ENCODE measurements at places on chromosomes 11 and 22. TPM values are rescaled to one million over a fixed set of nuclear protein-coding genes. Genes with fewer than 3 reads are reported as not detected.
A peak's percentile ranks its signal among the peaks of the same experiment; 100 is the strongest.

The OR5W2 gene
- total RNA-seq: not detected

The GSTT2B gene
- total RNA-seq: 7.7 TPM

The CEND1 gene
- not detected for total RNA-seq

The NTM gene
- total RNA-seq: 5.3 TPM

The CDCA5 gene
- 0.81 TPM for total RNA-seq

The YAP1 gene
- 393 TPM for total RNA-seq

The ISX gene
- not detected for total RNA-seq

The MIAT gene
- 1.6 TPM for total RNA-seq

The MS4A3 gene
- total RNA-seq: not detected

The DLG2 gene
- total RNA-seq: 19.4 TPM

The NRGN gene
- total RNA-seq: 41.1 TPM

The OLFML1 gene
- total RNA-seq: 13.2 TPM

The FOXR1 gene
- not detected for total RNA-seq

GRCh38 chr11:79090191-79090705 lies 350.6 kb downstream of the TENM4 start:
- DNase-seq: no peak

DNA sequence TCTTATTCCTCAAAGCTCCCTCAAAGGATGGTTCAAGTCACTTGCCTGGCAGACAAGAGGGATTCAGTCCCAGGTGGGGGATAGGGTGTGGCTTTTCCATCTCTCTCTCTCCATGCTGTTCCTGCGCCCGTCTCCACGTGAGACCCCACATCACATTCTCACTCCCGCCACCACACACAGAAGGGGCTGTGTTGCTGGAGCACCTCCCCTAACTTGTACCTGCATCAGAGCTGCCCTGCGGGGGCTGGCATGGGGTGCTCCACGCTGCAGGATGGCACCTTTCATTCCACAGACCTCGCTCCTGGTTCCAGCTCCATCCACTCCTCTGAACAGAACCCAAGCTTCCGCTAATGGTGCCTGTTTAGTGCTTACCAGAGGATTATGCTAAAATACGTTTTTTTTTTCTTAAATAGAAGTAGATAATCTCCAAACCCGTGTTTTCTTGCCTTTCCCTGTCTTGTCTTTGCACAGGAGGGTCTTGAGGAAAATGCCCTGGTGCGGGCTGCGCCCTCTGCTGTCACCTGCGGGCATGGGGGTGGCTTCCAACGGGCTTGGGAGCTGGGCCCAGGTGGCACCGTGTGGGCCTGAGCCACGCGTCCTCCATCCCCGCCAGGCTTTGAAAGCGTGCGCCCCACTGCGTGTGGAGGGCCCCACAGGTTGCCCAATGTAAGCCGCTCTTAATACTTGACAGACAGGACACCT lies 985.6 kb downstream of the BRD1 start:
- no peak for DNase-seq

DNA sequence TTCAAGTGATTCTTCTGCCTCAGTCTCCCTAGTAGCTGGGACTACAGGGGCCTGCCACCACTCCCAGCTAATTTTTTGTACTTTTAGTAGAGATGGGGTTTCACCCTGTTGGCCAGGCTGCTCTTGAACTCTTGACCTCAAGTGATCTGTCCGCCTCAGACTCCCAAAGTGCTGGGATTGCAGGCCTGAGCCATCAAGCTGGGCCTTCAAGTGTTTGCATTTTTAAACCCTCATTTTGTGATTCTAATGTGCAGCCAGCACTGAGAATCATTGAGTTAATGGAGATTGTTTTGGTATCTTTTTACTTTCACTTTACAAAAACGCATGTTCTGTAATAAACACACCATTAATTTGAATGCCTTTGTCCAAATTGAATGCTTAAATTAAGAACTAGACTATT lies 3.4 kb downstream of the TYR start:
- no peak for DNase-seq

GRCh38 chr11:9158898-9159391 lies 67.5 kb upstream of the SCUBE2 start:
- no peak for DNase-seq

DNA sequence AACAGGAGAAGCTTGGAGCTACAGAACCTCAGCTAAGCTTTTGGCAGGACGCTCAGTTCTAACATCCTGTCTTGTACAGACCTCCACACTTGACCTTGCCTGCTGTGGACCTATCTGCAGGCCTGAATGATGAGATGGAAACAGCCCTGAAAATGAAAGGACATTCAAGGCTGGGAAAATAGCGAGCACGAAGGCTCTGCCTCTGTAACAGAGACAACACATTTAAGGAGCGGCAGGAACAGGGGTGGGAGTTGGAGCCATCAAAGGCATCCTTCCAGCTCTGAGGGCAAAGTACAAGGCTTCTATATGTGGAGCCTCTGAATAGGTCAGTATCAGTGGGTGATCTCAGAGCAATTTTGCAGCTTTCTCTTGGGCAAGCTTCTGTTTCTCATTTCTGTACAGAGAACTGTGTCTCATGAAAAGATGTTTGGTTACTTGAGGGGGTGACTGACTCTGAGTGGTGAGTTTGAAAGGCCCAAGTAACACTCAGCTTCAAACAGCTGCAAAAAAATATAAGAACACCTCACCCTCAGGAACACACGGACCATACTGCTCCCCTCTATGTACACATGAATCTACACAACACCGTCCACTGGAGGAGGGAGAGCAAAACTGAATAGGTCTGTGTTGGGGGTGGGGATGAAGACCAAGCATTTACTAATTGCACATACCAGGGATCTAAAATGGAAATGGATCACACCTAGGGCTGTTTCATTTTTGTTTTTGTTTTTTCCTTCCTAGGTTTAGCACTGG lies 101.6 kb downstream of the CCDC81 start:
- no peak for DNase-seq

GRCh38 chr11:45906096-45906682 lies 882 bp downstream of the FREY1 start:
- DNase-seq: no peak

- DNase-seq: no peak
Observed at GRCh38 chr11:106785913-106786650, 232.2 kb downstream of the GUCY1A2 start.

- no peak for DNase-seq
Observed at GRCh38 chr11:48104568-48104924, 112.1 kb upstream of the OR4B1 start.

- peak; percentile 75 for DNase-seq
Observed at GRCh38 chr22:36384766-36385481, 2.8 kb downstream of the MYH9 start.

DNA sequence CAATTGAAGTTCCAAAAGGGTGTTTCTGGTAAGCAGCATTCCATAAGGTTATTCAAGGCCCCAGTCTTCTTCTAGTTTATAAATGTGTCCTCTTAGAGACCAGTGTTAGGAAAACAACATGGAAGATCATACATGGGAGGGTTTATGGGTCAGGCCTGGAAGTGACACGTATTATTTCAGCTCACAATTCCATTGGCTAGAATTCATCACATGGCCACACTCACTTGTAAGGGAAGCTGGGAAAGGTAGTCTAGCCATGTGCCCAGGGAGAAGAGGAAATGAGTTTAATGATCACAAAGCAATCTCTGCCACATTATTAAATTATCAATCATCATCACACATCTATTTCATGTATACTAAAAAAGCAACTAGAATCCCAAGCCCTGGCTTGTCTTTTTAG lies 181.7 kb upstream of the TBCEL start:
- DNase-seq: no peak

DNA sequence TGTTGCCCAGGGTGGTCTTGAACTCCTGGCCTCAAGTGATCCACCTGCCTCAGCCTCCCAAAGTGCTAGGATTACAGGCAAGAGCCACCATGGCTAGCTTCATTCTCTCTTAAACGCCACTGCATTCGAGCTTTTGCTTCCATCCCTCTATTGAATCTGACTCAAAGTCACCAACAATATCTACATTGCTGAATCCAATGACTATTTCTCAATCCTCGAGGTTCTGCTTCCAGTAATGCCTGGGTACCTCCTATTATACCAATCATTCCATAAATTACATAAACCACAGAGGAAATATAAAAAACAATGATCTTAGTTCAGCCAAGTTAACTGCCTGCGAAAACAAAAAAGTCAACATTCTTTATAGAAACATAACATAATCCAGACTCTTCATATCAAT lies 11.9 kb upstream of the NXF1 start:
- DNase-seq: no peak

DNA sequence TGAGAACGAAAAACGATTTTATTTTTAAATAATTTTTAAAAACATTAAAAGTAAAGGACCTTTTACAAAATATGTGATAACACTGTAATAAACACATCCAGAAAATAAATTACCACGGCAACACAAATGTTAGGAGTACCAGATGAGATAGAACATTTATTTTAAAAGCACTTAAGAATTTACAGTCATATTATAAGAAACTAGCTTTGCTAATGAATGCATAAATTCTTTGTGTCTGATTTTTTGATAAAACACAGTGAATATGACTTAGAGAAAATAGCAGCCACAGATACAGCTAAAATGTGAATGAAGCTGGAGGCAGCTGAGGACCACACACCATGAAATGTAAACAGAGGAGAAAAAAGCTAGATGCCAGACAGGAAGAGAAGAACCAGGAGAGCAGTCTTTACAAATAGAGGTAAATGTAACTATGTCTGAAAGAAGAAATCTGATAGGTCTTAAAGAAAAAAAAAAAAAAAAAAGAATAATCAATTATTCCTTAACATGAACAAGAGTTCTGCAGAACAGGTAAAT lies 14.6 kb downstream of the CCDC34 start:
- no peak for DNase-seq

- DNase-seq: peak; percentile 81
Observed at GRCh38 chr11:13216019-13216710, 61.4 kb upstream of the BMAL1 start.

GRCh38 chr11:116271479-116271878 lies 501.3 kb downstream of the BUD13 start:
- DNase-seq: no peak

DNA sequence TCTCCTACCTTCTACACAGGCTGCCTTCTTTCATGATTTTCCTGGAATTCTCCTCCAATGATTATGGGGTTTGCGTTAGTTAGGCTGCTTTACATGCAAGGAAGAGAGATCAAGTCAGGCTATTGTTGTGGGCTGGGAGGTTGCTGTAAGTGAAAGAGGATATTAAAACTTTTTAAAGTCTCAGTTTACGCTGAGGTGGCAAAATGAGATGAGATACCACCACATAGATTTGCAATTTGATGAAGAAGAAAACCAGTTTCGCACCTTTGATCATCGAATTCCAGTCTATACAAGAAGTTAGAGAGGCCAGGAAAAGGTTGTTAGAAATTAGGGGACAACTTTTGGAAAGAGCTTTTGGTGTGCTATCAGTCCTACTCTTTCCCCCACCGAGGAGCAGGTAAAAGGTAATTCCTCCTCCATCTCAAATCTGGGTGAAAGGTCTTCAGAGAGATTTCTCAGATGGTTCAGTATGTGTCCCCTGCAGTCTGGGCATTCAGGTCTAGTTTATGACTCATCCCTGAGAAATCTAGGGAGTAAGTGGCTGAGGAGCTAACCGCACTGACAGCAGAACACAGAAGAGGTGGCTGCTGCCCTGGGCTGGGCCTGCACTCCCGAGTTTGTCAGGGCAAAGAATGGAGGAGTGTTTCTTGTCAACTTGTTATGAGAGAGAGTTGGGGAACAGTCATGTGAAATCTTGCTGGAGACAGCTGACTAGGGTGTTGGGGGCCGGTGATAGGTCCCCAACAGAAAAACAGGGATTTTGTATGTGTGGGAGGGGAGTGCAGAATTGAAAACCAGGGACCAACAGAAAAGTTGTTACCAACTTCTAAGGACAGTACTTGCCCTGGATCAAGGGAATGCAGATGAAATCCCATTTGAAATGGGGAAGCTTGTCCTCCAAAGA lies 34.7 kb downstream of the CCDC83 start:
- DNase-seq: no peak

GRCh38 chr11:96063053-96063452 lies 139.1 kb upstream of the MTMR2 start:
- no peak for DNase-seq

DNA sequence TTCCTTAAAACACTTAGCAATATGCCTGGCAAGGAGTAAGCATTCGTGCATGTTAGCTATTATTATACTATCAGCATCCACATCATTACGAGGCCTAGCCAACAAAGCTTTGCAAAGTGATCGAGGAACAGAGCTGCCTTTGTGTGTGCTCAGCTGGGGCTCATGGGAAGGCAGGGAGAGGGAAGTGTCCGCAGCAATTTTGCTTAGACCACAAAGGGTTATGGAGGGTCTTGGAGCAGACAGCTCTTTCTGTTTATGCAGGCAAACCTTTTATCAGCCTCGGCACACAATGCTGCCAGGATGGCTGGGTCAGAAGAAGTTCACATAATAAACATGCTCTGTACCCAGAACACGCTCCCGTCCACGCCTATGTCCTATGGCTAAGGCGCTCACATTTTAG lies 10.9 kb upstream of the DKK3 start:
- no peak for DNase-seq

DNA sequence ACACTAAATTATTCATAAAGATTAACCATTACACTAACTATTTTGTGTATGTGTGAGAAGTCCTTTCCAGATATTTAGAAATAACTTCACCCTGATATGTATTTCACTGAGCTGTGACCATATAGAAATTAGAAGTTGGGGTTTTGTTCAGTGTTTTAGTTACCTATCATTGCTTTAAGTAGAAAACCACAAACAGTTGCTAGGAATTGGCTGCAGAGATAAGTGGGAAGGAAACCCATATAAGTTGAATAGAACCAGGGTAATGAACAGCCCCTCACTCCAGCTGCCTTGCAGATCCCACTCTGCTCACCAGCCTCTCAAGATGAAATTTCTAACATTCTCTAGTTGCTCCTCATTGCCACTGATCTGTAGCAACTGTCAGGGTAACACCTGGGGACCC lies 10.3 kb downstream of the SRSF8 start:
- no peak for DNase-seq

DNA sequence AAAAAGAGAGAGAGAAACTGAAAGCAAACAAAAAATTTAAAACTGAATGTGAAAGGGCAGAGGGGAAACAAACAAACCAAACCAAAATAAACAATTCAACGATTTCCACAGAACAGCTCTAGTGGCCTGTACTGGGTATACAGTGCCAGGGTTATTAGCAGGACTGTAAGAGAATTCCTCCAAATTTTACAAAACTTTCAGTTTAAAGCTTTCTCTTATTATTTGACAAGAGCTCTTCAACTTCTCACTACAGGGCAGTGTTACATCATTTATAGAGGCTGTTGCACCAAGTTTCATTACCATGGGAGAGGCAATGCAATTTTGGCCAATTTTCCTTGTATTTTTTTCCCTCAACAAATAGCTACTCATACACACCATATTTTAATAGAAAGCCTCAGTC lies 44.3 kb upstream of the CLPB start:
- DNase-seq: no peak

DNA sequence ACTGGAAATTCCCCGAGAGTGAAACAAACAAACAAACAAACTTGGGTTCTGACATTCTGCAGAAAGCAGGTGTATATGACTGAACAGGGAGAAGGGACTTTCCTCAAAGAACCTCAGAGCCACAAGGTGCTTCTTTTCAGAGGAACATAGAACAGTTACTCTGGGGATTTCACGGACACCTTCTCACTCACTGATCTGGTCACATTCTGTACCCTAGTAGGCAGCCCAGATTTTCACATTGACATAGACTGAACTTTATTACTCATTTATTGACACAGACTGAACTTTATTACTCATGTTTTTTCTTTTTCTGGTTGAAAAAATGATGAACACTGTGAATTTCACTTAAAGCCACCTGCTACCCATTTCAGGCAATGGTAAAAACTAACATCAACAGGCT lies 263.0 kb downstream of the OPCML start:
- DNase-seq: no peak

Measured in aorta (tissue), 5 donors.